Stimulated activated CD8-positive, alpha-beta memory T cell treated with anti-CD3 and anti-CD28 coated beads, Interleukin-2, amount 100 ng/mL, for 1 hour (primary cell): ENCODE measurements at places on chromosomes 3 and 15.

- no peak for DNase-seq
These were observed 38.9 kb downstream of the ZFAND6 start for GRCh38 chr15:80098341-80098740.

DNA sequence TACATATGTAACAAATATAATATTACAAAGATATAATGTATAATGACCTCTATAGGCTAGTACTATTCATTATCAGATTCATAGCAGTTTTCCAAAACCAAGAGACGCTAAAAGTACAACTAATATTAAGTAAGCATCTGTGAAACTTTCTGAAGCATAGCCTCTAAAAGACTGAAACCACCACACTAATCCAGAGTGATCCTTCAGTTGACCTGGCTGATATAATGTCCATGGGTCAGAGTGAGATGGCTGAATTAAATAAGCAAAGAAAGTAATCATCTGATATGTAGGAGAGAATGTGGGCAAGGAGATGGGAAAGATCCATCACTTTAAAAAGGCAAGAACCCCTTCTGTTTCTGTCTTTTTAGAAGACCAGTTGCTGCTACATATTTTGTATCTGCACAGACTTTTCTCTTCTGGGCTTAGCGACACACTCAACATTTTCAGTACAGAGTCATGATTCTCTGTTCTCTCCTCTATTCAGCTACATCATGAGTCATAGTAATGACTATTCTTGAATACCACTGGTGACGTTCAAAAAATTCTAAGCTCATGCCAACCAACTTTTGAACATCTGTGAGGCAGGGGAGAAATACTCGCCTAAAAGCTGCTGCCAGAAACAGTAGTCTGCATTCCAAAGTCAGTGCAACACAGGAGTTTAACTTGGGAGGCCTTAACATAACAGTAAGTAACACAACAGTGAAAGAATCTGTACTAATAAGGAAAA is 149.6 kb downstream of the MAGI1 start:
- no peak for DNase-seq

DNA sequence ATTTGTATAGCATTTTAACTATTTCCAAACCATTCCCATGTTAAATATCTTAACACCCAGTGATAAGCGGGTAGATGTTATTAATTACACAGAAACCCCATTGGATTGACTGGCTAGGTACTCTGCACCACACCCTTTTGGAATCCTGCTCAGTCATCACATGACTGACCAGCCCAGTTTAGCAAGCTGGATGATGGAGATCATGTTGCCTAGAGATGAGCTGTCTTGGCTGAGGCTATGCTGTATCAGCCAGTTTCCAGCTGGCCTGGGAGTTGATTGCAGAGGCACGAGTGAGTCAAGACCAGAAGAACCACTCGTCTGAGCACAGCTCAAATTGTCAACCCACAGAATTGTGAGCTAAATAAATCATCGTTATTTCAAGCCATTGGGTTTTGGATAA is 124.6 kb downstream of the ZNF621 start:
- DNase-seq, result no peak

DNA sequence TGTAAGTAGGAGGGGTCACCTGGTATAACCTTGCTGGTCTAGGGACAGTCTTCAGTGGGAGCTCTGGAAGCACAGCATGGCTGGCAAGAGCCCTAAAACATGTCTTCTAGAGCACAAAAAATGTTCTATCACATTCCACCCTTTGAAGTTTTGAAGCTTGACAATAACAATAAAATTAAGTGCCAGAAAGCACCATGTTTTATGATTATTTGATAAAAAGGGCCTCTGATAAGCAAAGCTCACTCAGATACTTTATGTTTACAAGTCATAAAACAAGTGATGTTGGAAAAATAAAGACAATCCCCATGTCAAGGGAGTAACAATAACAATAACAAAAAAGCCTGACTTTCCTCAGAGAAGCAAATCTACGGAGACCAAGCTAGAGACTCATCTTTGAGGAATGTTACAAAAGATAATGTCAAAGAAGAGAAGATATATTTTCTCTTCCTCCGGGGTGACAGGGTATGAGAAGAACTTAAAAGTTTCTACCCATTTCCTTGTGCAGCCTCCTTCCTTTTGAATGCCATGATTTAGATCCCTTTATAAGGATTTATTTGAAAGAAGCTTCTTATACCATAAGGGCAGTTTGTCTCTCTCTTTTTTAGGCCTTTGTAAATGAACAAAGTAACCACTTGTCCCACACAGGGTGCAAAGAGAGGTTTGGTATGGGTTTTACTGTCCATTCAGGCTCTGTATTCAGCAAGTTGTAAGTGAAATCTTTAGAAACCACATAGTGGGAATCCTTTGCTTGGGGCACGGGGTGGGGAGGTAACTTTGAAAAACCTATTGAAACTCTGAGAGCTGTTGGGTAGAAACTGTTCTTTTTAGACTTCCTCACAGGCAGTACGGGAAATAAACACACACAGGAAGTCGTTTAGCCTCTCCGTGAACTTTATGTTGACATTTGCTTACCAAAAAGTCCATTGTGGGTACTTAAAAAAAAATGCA is 109.6 kb upstream of the RBMS3 start:
- DNase-seq, result no peak
